BJ (cell line): ENCODE measurements at places on chromosomes 7 and 10. TPM values are rescaled to one million over a fixed set of nuclear protein-coding genes. Genes with fewer than 3 reads are reported as not detected.

AEBP1 gene
- 45.7 and 117 TPM in 2 replicates for polyA plus RNA-seq

GRCh38 chr10:29223326-29223725 is 65.5 kb upstream of the LYZL1 start:
- DNase-seq, result no peak

GRCh38 chr10:47379901-47380300 is 4.2 kb downstream of the ZNF488 start:
- no peak for DNase-seq

DNA sequence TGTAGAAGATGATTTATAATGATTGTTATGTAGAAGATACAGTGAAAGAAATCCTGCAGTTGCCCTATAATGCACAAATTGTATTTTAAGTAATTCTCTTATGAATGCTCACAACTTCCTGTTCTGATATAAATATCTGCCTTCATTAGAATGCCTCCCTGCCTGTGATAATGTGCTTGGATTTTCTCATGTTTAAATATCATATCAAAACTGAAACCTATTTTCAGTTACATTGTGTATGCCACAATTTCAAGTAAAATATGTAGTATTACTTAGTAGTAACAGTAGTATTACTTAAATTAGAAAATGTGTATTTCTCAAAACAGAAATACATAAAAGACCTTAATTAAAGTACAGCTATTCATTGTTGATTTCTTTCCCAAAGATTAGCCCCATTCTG is 41.1 kb upstream of the TFEC start:
- no peak for DNase-seq

DNA sequence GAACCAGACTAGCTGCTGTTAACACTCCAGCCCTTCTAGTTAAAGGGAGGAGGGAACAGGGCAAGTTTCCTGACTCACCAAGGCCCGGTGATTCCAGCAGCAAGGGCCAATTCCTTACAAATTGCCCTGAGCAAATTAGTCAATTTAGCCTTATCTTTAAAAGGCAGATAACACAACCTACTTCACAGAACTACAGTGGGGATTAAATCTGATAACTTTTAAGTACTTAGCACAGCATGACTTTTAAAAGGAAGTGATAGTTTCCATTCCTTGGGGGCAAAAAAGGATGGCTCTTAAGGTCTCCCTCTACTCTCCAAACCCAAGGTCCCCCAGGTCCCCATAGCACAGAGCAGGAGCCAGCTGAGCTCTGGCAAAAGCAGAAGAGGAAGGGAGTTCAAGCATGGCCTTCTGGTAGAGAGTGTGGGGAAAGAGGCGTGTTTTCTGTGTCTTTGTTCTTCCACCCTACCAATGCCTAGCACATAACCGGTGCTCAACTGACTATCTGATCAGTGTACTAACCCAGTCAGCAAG is 4.0 kb downstream of the CDCA7L start:
- no peak for DNase-seq

GRCh38 chr10:107164992-107165391 is 486 bp upstream of the SORCS1 start:
- DNase-seq, result no peak

- peak; percentile 80 for DNase-seq
These were observed 212.5 kb upstream of the CELF2 start for GRCh38 chr10:10804998-10805740.

ZCWPW1 gene
- 2.2 and 2.8 TPM in 2 replicates for polyA plus RNA-seq

DNA sequence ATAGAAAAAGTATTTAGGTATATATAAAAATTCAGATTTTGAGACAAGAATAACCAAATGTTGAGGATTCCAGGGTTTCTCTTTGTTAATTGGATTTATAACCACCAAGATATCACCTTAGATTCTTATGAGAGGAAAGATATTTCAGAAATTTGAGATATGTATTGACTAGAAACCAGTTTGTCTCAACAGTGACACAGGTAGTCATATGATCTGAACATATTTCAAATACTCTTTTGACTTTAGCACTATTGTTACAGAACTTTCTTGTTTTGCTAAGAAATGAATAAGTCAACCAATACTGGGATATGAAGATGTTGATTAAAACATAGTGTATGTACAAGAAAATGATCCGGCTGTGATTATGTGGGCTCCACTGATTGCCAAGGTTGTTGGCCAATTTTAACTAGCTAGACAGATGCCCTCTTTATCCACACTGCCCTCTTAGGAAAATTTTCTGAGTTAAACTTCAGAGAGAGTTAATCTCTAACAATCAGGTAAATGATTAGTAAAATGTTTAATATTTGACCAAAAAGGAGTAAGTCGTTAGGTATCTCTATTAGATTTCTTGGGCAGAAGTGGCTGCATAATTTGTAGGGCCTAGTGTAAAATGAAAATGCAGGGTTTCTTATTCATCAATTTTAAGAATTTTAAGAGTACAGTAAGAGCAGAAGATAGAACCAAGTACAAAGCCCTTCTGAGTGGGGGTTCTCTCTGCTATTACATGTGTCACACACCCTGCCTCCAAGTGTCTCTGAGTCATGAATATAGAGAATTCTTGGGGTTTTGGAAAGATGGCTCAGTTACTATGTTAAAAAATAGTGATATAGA is 376.0 kb downstream of the TFEC start:
- DNase-seq, result no peak

GRCh38 chr10:16828114-16828568 is 10.9 kb upstream of the RSU1 start:
- no peak for DNase-seq

SPDYE2B gene
- polyA plus RNA-seq, result not detected in 2 replicates

- DNase-seq, result peak; percentile 37
These were observed 9.8 kb downstream of the LARP4B start for GRCh38 chr10:921471-922414.

DNA sequence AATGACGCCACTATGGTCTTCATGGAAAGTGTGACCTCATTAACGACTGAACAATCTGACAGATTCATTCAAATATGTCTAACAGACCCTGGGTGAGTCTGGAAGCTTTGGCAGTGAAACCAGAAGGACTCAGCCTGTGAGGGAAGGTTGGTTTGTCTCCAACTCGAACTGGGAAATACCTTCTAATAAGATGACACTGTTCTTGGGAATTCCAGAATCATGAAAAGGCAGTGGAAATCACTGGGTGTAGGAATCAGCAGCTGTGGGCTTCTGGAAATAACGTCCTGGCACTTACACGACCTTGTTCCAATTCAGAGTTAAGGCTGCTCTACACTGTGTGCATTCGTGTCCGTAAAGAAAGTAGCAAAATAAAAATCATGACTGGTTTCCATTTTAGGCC is 75.1 kb downstream of the DGKI start:
- peak; percentile 76 for DNase-seq

DNA sequence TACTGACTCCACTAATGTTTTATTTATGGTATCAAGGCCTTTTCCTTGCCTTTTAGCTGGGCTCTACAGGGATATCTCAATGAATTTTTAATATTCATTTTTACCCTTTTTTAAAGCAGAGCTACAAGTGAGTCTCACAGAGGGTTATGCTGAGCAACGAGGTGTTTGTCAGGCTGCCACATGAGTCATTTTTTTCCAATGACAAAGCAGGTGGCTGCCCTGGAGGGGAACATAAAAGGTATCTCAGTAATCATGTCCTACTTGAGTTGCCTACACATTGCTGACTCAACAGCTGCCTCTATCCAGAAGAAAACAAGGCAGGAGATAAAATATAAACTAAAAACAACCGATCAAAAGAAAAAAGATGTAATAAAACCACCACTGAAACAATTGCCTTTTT is 1004.9 kb upstream of the POT1 start:
- no peak for DNase-seq

GRCh38 chr7:37452346-37452745 is 3.7 kb upstream of the ELMO1 start:
- no peak for DNase-seq

DNA sequence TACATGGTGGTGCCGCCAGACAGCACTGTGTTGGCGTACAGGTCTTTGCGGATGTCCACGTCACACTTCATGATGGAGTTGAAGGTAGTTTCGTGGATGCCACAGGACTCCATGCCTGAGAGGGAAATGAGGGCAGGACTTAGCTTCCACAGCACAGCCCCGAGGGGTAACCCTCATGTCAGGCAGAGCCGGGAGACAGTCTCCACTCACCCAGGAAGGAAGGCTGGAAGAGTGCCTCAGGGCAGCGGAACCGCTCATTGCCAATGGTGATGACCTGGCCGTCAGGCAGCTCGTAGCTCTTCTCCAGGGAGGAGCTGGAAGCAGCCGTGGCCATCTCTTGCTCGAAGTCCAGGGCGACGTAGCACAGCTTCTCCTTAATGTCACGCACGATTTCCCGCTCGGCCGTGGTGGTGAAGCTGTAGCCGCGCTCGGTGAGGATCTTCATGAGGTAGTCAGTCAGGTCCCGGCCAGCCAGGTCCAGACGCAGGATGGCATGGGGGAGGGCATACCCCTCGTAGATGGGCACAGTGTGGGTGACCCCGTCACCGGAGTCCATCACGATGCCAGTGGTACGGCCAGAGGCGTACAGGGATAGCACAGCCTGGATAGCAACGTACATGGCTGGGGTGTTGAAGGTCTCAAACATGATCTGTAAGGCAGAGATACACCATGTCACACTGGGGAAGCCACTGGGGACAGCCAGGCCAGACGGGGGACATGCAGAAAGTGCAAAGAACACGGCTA is 104.6 kb upstream of the TNRC18 start:
- DNase-seq, result no peak

PIP gene
- polyA plus RNA-seq, result not detected in 2 replicates

TYW1B gene
- polyA plus RNA-seq, result 0.37 and 0.66 TPM in 2 replicates

SLC18A2 gene
- polyA plus RNA-seq, result not detected in 2 replicates

NPFFR1 gene
- not detected in 2 replicates for polyA plus RNA-seq

DNA sequence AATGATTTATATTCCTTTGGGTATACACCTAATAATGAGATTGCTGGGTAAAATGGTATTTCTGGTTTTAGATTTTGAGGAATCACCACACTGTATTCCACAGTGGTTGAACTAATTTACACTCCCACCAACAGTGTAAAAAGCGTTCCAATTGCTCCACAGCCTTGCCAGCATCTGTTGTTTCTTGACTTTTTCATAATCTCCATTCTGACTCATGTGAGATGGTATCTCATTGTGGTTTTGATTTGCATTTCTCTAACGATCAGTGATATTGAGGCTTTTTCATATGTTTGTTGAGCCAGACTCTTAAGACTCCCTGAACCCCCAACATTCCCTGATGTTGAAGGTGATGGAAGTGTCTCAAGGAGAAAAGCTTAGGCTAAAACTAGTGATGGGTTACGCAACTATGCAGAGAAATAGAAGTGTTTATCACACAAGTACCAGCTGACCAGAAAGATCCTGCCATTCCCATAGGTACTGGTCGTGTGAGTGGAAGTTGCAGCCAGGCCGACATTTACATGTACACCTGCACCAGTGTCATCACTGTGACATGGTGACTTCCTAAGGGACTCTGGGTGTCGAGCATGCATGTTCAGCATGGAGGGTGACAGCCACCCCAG is 711.2 kb upstream of the NRP1 start:
- no peak for DNase-seq

DNA sequence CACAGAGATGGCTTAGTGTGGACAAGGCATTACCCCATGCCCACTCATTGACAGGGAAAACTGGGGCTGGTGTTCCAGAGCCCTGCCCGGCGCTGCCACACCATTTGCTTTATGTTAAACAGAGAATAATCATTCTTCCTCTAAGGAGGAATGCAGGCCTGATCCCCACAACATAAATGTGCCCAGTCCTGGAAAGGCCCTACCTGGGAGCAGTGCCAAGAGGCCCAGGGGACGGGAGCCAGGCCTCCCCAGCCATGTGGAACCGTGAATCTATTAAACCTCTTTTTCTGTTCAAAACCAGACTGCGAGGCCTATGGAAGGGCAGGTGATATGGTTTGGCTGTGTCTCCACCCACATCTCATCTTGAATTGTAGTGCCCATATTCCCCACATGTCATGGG is 264.1 kb downstream of the GRID1 start:
- DNase-seq, result no peak

- no peak for DNase-seq
These were observed 49.0 kb downstream of the PIK3AP1 start for GRCh38 chr10:96671211-96671890.

C10orf90 gene
- polyA plus RNA-seq, result not detected in 2 replicates

GRCh38 chr7:112654322-112655216 is 135.6 kb downstream of the TMEM168 start:
- DNase-seq, result no peak

GRCh38 chr7:158531661-158532060 is 56.0 kb downstream of the PTPRN2 start:
- DNase-seq, result no peak

DNA sequence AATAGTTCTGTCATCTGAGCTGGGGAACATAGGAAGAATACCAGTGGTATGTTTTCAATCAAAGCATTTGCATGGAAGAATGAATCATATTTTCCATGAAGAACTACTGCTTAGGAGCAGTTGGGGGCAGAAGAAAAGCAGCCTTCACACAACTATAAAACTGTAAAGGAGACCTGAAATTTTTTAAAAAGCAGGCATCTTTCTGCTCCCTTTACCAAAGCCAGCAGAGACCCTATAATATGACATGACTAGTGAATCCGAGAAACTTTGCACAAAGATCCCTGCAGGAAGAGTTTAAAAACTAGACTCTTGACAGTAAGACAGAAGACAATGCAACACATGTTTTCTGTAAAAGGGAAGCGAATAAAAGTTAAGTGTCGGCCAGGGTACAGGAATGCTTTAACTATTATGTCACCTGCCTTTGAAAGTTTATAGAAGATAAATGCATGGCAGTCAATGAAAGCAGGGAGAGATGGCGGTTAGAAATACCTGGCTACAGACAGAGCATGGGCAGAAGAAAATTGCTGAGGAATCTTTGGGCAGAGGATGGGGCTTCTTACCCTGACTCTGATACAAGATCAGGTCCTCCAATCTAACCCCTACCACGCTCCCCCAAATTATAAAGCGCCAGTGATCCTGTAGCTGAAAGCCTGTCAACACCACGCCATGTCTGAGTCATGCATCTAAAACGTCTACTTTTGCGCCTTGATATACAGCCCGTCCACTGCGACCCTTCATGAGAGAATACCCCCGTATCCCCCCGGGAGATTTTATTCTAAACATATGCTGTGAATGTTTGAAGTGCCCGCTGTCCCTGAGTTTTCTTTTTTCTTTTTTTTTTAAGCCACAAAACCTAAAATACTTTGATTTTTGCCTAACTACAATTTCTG is 93.1 kb downstream of the GLI3 start:
- peak; percentile 34 for DNase-seq

DNA sequence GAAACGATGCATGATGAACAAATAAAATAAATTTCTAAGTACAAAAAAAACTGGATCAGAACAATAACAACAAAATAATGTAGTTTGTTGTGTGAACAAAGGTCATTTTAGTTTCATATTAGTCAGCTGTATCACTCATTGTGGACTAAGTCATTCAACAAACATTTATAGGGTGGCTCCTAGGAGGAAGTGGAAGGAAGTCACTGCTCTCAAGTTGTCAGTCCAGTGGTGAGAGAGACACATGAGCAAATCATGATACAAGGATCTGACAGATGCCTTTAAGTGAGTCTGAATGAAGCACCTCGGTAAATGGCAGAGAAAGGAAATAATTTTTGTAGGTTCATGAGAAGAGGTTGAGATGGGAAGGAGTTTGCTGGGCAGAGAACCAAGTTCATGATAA is 56.8 kb downstream of the EPDR1 start:
- DNase-seq, result no peak

GRCh38 chr10:74934100-74934812 is 107.9 kb downstream of the KAT6B start:
- DNase-seq, result no peak

PLXDC2 gene
- 0.47 and 0.88 TPM in 2 replicates for polyA plus RNA-seq
